ENCODE measurements at places on chromosomes 11 and 22. TPM values are rescaled to one million over a fixed set of nuclear protein-coding genes. Genes with fewer than 3 reads are reported as not detected.

MOGAT2 gene
- total RNA-seq: 0.13 TPM

POU2AF3 gene
- not detected for total RNA-seq

FBLN1 gene
- 101 TPM for total RNA-seq

ACTN3 gene
- total RNA-seq: under 0.01 TPM

DKK3 gene
- 118 TPM for total RNA-seq

UBQLNL gene
- 0.65 TPM for total RNA-seq

CNGA4 gene
- total RNA-seq: not detected

SLC22A8 gene
- not detected for total RNA-seq

KCNE3 gene
- 1.2 TPM for total RNA-seq

GRK2 gene
- total RNA-seq: 16.9 TPM

CNTN5 gene
- total RNA-seq: not detected

AIFM3 gene
- total RNA-seq: 0.52 TPM

OR51B5 gene
- 0.11 TPM for total RNA-seq

PGA4 gene
- total RNA-seq: 0.32 TPM

OR10G4 gene
- total RNA-seq: not detected

IGSF22 gene
- total RNA-seq: not detected

MS4A2 gene
- not detected for total RNA-seq

NAGA gene
- total RNA-seq: 44.6 TPM

IGF2 gene
- 1.0 TPM for total RNA-seq

LRRC51 gene
- total RNA-seq: 5.4 TPM

CAT gene
- total RNA-seq: 86.5 TPM

P4HA3 gene
- total RNA-seq: 5.6 TPM

IL18BP gene
- 2.8 TPM for total RNA-seq

PNPLA5 gene
- total RNA-seq: 0.13 TPM

SLC22A9 gene
- total RNA-seq: not detected

MYRF gene
- under 0.01 TPM for total RNA-seq

ZNF70 gene
- total RNA-seq: 7.1 TPM

DBX1 gene
- not detected for total RNA-seq

INS gene
- total RNA-seq: not detected

SPTBN2 gene
- total RNA-seq: 0.43 TPM

DDX10 gene
- 18.2 TPM for total RNA-seq

FAM227A gene
- total RNA-seq: 3.1 TPM

CLTCL1 gene
- 10.1 TPM for total RNA-seq

CARD16 gene
- total RNA-seq: 0.39 TPM

TSGA10IP gene
- not detected for total RNA-seq

ANO1 gene
- total RNA-seq: 0.43 TPM

C22orf42 gene
- not detected for total RNA-seq

NXPE2 gene
- 0.76 TPM for total RNA-seq

KDM4E gene
- total RNA-seq: not detected

OR8D1 gene
- total RNA-seq: not detected

CELSR1 gene
- total RNA-seq: 14.9 TPM

WT1 gene
- not detected for total RNA-seq

MPPED2 gene
- total RNA-seq: 3.4 TPM

KIF18A gene
- total RNA-seq: 12.0 TPM

KCNJ11 gene
- total RNA-seq: not detected

KCNK4 gene
- total RNA-seq: 0.11 TPM

DERL3 gene
- total RNA-seq: 0.43 TPM

ZDHHC13 gene
- total RNA-seq: 17.2 TPM

FADS1 gene
- total RNA-seq: 91.2 TPM

C11orf16 gene
- total RNA-seq: not detected

H19 gene
- total RNA-seq: 29.9 TPM

RAB38 gene
- total RNA-seq: 0.32 TPM

RAG1 gene
- total RNA-seq: 0.86 TPM

RBM7 gene
- 61.9 TPM for total RNA-seq

CCDC116 gene
- total RNA-seq: 0.11 TPM

PPARA gene
- total RNA-seq: 29.5 TPM
